HAP-1 (cell line): ENCODE measurements at places on chromosomes 5 and 9.

DNA sequence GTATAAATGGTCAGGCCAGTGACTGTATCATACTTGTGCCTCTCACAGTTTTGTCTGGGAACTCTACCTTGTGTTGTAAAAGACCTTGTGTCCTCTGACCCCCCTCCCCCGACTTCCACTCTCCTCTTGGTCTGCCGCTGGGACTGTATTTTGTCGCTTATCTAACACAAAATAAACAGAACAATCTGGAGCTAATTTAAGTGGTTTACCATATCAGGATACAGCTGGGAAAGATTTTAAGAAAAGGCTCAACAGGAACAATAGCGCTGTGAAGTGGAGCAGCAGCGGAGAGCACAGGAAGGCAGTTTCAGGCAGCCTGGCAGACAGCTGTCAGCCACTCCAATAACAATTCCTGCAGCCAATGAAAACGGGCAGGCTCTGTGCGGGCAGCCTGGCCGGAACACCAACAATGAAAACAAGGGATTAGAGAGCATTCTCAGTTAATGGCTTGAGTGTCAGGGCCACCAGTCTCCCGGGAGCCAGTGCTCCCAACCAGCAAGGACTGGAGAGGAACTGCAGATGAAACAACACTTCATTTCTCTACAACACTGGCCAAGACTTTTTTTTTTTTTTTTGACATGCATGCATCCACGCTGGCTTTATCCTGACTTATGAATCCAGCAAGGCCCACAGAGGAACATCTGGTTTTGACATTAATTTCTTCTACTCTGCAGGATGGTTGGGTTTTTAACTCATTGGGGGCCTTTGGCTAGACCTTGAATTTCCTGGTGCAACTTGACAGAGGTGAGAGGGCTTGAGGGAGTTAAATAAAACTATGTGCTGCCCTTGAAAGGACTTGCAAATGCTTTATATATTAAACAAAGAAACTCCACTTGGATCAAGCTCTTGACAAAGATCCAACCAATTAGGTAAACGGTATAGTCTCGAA lies 76.7 kb downstream of the ARSB start:
- DNase-seq, result peak; percentile 90

- DNase-seq, result peak; percentile 80
These were observed 18.7 kb upstream of the RNF130 start for GRCh38 chr5:180090098-180090768.

DNA sequence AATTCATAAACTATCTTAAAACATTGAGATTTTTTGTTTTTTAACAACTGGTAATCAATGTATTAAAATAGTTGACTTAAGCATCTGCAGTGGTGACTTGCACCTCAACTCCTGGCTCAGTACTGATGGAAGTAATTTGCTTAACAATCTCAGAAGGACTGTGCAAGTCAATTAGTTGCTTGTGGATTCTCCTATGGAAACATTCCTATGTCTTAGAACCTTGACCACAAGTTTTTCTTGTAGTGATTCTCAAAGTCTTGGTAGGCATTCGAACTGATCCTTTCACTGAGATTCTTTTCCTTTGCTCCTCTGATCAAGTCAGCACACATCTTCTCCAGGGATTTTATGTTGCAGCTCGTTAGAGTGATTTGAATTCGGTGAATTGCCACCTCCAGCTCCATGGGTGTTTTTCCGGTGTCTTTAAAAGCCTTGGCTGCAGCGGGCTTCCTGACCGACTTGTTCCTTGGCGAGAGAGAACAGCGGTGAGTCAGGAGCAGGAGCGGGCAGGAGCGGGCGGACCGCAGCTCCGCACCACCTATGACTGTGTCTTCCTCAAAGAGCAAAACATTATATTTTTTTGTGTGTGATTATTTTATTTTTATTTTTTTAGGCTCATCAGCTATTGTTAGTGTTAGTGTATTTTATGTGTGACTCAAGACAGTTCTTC lies 21.1 kb downstream of the HMGXB3 start:
- DNase-seq, result no peak

- DNase-seq, result no peak
These were observed 25.2 kb downstream of the TGFBR1 start for GRCh38 chr9:99130069-99130468.

GRCh38 chr5:6820851-6821479 lies 107.7 kb downstream of the TENT4A start:
- peak; percentile 63 for DNase-seq

GRCh38 chr5:170273968-170274710 lies 23.4 kb downstream of the LCP2 start:
- DNase-seq, result peak; percentile 27

DNA sequence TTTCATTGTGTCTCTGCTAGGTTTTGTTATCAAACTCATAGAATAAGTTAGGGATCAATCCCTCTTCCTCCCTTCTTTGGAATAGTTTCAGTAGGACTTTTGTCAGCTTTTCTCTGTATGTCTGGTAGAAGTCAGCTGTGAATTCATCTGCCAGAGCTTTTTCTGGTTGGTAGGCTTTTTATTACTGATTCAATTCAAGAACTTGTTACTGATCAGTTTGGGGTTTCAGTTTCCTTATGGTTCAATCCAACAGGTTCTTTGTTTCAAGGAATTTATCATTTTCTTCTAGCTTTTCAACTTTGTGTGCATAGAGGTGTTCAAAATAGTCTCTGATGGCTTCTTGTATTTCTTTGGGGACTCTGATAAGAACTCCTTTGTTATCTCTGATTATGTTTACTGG lies 221.7 kb downstream of the FGF10 start:
- DNase-seq, result no peak

DNA sequence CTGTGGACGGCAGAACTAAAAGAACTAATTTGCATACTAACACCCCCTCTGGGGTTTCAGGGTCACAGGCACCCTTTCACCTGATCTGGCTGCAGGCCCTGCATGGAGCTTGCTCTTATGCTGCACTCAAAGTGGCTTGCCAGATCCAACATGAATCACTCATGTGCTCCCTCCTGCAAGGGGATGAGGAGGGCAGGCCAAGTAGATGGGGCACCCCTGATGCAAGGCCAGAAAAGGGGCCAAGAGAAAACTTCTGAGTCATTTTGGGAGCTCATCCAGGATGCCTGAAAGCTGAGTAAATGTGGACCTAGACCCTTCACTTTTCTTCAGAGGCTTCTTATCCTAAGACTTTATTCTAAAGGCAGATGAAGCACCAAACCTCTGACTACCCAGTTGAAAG lies 558.5 kb upstream of the PTGER4 start:
- DNase-seq, result no peak

DNA sequence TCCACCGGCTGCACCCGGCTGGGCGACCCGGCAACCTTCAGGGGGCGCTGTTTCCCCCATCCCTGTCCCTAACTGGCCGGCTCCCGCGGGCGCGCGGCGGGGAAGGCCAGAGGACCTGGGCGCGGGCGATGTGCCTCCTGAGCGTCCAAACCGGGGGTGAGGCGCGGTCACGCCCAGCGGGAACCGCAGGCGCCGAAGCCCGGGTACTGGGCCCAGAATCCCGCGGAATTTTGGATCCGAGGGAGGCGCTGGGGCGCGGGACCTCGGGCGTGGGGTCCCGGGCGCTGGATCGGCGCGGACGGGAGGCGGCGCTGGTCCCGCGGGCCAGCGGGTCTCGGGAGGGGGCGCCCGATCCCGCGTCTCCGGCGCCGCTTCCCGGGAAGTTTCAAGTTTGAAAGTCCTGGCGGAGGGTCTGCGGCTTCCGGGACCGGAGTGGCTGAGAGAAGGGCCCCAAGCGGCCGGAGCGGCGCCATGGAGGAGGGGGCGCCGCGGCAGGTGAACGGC lies at the start of gene PKN3:
Gene PKN3 (plus strand): TSS at position 59 of the 504 bp plus-strand sequence. CDS start 413 bp downstream, at position 472.
- peak; percentile 75 for DNase-seq

DNA sequence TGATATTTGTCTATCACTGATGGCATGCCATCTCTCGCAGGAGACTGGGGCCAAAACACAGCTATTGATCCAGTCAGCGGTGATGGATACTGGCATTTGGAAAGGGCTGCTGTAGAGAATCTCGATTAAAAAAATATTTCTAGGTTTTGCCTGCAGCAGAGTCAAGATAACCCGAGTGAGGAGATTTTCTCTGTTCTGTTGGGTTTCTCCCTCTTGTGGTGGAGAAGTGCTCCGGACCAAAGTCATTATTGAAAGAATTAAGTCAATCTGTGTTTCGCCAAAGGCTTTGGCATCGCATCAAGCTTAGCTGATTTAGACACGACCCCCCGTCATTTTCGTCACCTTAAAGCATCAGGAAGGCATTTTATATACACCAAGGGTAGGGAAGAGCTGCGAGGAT lies 97.1 kb upstream of the IRX2 start:
- DNase-seq, result no peak

DNA sequence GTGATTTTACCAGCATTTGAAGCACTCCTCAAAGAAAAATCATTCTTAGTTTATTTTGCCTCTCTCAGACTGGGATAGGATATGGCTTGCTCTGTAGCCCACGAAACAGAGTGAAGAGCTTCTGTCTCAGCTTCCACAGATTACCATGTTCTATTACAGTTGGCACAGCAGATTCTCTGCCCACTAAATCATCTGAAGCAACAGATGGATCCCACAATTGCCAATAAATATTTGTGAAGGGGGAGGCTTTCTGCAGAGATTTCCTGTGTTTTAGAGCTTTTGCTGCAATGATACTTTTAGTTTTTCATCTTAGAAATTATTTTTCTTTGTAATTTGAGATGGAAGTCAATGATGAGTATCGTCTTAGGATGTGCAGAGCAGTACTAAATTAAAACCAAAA lies 12.3 kb upstream of the MAP3K1 start:
- DNase-seq, result no peak

GRCh38 chr5:108749128-108749861 lies 1.6 kb downstream of the FER start:
- DNase-seq, result peak; percentile 59

- DNase-seq, result no peak
These were observed 3.5 kb downstream of the NRARP start for GRCh38 chr9:137298401-137299202.

- DNase-seq, result no peak
These were observed 6.8 kb upstream of the WDR41 start for GRCh38 chr5:77498952-77499351.

- DNase-seq, result no peak
These were observed 36.3 kb downstream of the TSTD2 start for GRCh38 chr9:97596906-97597305.

GRCh38 chr9:35322075-35322885 lies 160.5 kb downstream of the UNC13B start:
- DNase-seq, result no peak

DNA sequence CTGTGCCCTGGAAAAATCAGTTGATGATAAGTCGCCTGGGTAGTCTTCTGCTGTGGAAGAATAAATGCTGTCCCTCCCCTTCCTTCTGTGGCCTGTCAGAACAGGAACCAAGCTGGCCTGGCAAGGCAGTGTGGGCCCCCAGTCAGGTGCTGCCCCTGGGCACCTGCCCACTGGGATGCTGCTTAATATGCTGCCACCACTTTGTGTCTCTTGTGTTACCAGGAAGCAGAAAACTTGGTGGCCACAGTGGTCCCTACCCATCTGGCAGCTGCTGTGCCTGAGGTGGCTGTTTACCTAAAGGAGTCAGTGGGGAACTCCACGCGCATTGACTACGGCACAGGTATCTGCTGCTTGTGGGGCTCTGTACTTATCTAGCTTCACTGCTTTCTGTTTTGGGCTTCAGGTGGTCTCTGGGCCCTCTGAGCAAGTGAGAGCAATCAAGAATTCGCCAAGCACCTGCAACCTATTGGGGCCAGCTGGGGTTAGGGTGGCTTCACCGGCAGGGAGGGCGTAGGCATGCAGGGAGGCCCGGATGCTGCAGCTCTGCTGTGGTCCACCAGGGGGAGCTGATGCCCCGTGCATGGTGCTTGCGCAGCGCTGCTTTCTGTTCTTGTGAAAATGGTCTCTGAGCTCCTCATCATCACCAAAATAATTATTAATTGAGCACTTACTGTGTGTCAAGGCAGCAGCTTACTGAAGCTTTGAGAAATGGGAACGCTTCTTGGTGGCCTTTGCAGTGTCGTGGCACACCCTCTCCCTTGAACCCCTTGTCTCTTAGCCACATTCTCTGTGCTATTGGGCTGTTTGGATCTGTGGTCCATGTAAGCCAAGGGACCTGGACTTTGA lies 20.3 kb downstream of the PTPA start:
- peak; percentile 46 for DNase-seq

DNA sequence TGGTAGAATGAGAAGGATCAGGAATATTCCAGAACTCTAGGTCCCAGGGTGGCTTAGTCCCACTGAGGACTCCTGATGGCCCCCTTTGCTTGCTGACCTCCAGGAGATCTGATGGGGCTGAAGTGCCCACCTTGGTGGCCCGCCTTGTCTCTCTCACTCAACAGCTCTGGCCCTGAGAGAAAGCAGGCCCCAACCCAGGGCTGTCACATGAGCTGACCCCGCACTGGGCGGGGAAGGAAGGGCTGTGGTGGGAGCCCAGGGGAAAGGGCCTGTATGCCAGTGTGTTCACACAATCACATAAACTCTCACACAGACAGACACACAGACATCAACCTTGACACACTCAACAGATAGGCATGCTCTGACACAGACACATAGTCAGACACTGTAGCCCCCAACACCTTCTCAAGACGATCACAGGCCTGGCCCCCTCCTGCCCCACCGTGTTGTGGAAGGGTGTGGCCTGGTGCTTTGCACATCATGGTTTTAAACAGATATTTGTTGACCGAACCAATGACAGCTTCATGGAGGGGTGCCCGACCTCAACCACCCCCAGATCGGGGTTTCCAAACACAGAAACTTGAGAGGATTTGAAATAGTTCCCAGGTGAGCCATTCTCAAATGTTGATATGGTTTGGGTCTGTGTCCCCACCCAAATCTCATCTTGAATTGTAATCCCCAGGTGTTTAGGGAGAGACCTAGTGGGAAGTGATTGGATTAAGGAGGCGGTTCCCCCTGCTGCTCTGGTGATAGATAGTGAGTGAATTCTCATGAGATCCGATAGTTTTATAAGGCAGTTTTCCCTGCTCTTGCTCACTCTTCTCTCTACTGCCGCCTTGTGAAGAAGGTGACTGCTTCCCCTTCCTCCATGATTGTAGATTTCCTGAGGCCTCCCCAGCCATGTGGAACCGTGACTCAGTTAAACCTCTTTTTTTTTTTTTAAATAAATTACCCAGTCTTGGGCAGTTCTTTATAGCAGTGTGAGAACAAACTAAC lies 48.5 kb upstream of the HAND1 start:
- DNase-seq, result no peak

DNA sequence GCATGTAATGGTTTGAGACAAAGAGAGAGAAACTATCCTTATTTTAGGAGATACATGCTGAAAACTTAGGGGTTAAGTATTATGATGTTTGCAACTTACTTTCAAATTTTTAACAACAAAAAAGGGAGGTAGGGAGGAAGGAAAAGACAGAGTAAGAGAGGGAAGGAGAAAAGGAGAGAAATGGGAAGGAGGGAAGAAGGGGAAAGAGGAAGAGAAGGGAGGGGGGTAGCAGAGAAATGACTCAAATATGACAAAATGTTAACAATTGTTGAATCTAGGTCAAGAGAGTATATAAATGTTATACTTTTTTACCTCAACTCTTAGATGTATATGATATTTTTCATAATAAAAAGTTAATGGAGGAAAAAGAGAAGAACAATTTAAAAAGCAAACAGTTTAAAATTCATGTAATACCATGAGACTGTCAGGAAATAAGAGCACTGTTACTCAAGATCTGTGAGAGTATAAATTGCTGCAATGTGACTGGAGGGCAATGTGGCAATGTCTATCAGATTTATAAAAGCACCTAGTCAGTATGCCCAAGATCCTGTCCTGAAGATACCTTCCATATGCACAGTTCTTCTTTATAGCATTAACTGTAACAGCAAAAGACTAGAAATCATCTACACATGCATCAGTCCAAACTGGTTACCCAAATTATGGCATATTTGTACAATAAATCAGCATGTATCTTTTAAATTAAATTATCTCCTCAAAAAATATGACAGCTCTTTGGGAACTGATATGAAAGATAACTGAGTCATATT lies 16.3 kb downstream of the FBXW11 start:
- DNase-seq, result no peak
